Hematopoietic multipotent progenitor cell (in vitro differentiated cells): ENCODE measurements at places on chromosomes 3 and 15.

- no peak for DNase-seq
Measured at GRCh38 chr15:70358011-70358819, 260.5 kb upstream of the TLE3 start.

GRCh38 chr3:78174821-78175220 is 1134.9 kb downstream of the ROBO2 start:
- no peak for DNase-seq

GRCh38 chr3:110341047-110341446 is 730.6 kb upstream of the NECTIN3 start:
- DNase-seq: no peak

DNA sequence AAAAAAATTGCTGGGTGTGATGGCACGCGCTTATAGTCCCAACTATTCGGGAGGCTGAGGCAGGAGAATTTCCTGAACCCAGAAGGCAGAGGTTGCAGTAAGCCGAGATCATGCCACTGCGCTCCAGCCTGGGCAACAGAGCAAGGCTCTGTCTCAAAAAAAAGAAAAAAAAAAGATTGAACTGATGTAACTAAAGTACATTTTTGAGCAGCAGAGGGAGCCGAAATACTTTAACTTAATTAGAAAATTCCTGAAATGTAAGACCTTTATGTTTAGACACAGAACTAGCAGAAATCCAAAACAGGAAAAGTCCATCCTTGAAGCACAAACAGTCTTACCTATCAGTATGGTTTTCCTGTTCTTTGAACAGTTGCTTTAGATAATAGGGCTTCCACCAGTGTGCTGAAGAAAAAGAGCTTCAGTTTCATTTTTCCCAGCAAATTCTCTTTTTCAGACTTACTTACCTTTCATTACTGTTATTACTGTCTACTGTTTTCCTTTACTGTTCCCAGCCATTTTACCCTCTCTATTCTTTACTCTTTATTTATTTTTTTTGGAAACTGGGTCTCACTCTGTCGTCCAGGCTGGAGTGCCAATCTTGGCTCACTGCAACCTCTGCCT is 33.4 kb upstream of the ZNF609 start:
- DNase-seq: no peak

DNA sequence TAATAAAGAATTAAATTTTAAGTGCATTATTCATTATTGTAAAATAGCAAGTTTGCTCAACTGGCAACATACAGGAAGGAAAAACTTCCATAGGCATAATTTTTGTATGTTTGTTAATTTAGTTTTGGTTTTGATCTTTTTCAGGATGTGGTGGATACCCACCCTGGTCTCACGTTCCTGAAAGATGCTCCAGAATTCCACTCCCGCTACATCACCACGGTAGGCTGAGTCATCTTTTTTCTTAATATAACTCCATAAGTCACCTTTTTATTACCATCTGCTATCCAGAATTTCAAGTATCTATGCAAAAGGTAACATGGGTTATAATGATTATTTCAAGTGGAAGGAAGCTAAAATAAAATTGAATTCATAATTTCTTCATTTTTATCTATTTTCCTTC is 104.8 kb downstream of the PPP2R3A start:
- DNase-seq: no peak
